HT-29 (cell line): ENCODE measurements at places on chromosomes 4 and X. TPM values are rescaled to one million over a fixed set of nuclear protein-coding genes. Genes with fewer than 3 reads are reported as not detected.

DNA sequence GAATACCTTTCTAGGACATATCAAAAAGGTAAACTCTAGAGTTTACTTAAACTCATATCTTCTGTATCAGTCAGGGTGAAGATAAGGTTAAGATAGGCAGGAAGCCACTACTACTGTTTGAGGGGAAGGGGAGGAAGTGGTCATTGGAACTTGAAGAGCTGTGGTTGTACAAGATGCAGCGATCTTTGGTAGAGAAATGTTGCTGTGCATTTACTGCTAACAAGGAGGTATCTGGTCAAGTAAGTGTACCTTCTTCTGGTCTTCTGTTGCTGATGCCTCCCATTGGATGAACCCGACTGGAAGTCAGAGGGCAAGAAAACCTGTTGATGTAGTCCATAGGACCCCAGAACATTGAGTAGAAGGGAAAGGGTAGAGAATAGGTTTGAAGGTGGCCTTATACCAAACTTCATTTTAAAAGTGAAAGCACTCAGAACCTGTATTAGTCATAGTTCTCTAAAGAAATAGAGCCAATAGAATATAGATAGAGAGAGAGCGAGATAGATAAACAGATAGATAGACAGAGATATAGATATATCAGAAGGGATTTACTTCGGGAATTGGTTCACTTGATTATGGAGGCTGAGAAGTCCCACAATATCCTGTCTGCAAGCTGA, 47.9 kb upstream of the TSPAN5 start:
- DNase-seq = no peak

GRCh38 chr4:38058151-38058550, 98.0 kb downstream of the PTTG2 start:
- DNase-seq = no peak

GRCh38 chr4:95361696-95361965, 187.1 kb downstream of the UNC5C start:
- no peak for DNase-seq

The WAS gene
- total RNA-seq = 0.15 and 0.50 TPM in 2 replicates

- no peak for DNase-seq
Measured at GRCh38 chr4:6252051-6252450, 17.6 kb upstream of the WFS1 start.

DNA sequence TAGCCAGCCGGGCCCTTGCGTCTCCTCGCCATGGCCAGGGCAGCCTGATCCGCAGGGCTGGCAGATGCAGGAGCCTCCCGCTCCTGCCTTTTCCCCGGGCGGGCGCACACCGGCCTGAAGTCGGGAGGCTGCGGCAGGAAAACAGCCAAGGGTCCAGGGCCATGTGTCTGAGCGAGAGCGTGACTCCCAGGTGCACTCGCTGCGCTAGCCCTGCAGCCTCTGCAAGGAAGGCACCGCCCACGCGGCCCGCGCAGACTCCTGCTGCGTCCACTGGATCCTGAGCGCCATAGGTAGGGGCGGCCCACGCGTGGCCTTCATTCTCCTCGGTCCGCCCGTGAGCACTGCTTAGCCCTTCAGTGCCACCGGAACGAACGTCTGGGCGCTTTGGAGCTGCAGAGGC, 379.9 kb downstream of the TRAM1L1 start:
- no peak for DNase-seq

The LINC00632 gene
- total RNA-seq = not detected in 2 replicates

The SYN1 gene
- not detected in 2 replicates for total RNA-seq

The ZNF81 gene
- 5.5 and 7.4 TPM in 2 replicates for total RNA-seq

The ADH6 gene
- total RNA-seq = 0.13 and 0.47 TPM in 2 replicates

- DNase-seq = no peak
Measured at GRCh38 chr4:53619431-53619830, 28.1 kb upstream of the LNX1 start.

The NLRP2B gene
- total RNA-seq = not detected in 2 replicates

The UGT2B15 gene
- 0.28 TPM in 1 of 2 replicates, not detected in the other for total RNA-seq

DNA sequence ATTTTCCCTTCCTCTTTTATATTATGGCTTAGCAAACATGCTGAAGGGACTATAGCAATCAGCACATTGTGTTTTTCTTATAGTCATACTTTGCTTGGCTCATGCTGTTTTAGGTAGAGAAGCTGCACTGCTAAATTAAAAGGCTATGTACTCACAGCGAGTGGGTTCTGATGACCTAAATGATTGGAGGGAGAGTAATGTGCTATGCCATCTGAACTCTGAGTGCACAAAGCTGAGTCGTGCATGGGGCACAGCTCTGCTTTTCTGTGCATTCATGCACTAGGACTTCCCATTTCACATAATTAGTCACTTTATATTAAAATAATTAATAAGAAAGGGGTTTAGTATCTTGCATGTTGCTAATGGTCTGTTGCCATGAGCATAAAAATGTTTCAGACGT, 132.7 kb upstream of the ADGRL3 start:
- DNase-seq = no peak

DNA sequence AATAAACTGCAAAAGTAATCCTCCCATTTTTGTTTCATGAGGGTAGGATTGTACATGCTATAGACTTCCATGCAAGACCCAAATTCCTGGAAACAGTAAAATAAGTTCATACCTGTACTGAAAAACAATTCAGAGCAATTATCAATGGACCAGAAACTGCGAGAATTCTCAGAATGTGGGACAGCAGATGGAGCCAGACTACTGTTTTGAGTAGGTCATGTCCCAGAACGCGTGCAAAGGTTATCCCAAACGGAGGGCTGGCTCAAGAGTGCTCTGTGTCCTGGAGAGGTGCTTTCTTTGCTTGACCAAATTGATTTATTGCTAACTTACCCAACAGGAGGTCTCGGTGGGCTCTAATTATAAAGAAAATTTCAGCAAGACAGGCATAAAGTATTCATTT, 1.7 kb upstream of the MAGEH1 start:
- DNase-seq = peak; percentile 26

The XKRX gene
- total RNA-seq = 2.7 and 4.6 TPM in 2 replicates

- DNase-seq = no peak
Measured at GRCh38 chr4:24674279-24674678, 89.9 kb upstream of the DHX15 start.

DNA sequence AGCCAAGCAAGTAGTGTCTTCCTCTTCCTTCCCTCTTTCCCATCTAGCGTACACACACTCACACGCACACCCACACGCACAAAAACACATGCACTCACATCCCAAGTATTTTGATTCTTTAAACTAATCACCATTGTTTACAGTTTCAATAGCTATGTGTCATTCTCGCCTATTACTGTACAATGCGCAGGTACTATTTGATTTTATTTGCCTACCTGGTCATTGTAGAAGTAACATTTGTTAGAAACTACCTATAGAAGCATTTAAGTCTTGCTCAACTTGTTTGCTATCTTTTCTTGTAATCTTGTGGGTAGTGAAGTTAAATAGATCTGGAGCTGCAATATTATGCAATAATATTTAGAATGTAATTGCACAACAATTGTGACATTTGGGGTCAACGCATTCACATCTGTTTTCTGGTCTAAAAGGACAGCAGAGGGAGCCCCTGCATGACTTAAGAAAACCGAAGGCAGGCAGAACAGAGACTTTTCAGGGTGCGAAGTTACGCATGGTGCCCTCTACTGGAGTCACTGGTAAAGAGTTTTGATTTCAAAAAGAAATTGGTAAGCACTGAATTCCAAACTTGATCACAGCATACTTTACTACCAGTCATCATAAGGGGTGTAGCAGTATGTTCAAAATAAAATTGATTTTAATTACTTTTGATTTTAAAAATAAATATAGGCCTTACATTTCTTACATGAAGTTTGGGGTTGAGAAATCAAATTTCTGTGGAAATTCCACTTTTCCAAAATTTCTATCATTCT, 503.3 kb upstream of the FAM241A start:
- peak; percentile 87 for DNase-seq

- no peak for DNase-seq
Measured at GRCh38 chrX:148588649-148589310, 88.4 kb downstream of the AFF2 start.

DNA sequence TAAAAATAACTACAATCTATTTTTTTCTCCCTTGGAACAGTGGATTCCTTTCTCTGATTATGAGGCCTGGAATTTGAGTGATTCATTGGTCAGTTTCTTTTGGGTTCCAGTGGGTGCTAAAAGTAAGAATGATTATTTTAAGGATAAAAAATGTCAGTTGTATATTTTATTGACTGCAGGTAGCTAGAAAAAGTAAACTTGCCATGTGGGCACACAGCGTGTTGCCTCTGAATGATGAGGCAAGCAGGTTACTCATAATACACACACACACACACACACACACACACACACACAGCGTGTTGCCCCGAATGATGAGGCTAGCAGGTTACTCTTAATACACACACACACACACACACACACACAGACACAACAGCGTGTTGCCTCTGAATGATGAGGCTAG, 13.8 kb downstream of the GALNT7 start:
- DNase-seq = no peak

GRCh38 chr4:36133658-36134057, 110.7 kb downstream of the ARAP2 start:
- DNase-seq = no peak

- no peak for DNase-seq
Measured at GRCh38 chrX:68992821-68993397, 164.1 kb downstream of the EFNB1 start.

The PTPN13 gene
- 6.1 and 8.9 TPM in 2 replicates for total RNA-seq

DNA sequence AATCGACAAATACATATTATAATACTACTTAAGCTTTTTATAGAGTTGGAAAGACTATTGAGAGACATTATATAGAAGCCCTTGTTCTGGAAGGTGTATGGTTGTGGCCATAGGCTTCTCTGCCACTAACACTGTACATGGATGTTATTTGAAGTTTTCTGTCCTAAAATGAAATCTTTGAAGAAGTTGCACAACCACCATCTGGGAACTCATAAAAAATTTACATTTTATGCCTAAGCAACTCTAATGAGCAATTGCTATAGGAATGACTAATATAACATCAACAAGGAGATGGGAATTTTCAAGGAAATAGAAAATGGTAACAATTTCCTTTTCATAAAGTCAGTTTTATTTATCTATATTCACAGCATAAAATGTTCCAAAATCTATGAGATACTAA, 7.4 kb downstream of the HTN1 start:
- DNase-seq = no peak

DNA sequence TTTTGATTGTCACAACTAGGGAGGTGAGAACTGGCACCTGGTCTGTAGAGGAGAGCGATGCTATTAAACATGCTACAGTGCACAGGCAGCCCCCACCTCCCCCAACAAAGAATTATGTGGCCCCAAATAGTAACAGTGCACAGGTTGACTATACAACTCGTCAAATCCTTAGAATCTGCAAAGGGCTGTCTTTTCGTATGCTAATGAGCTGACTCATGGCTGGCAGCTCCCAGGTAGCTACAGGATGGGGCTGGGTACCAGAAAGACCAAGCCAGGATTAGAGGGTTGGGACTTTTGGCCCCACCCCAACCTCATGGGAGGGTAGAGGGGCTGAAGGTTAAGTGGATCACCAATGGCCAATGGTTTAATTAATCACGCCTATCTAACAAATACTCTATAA, 104.7 kb upstream of the SORBS2 start:
- no peak for DNase-seq

The GASK1B gene
- 16.1 TPM in 2 replicates for total RNA-seq

The SPATA4 gene
- total RNA-seq = not detected in 2 replicates

GRCh38 chrX:74249963-74250362, 54.0 kb upstream of the ZCCHC13 start:
- no peak for DNase-seq

GRCh38 chr4:6620891-6621555, 19.5 kb upstream of the MRFAP1 start:
- DNase-seq = no peak

The LPAR4 gene
- total RNA-seq = not detected in 2 replicates

The DUSP9 gene
- not detected in 2 replicates for total RNA-seq

- DNase-seq = no peak
Measured at GRCh38 chrX:74523224-74523623, 91.2 kb downstream of the RLIM start.

The SHROOM4 gene
- 3.8 and 4.5 TPM in 2 replicates for total RNA-seq

DNA sequence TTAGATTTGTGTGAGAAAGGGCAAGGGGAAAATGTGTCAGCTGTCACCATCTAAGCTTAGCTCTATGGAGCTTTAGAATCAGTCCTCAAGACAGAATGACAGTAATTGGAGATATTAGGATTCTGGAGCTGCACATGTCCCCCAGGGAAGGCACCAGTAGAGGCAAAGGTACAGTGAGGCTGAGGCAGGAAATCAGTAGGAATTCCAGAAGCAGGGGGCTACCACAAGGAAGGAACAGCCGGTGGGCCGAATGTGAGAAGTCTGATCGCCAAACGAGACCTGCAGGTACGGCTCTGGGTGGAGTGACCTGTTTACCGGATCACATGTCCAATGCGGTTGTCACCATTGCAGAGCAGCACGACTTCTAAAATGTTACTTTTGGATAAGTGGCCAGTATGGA, 52.6 kb downstream of the RNF150 start:
- DNase-seq = no peak

GRCh38 chrX:11097933-11098332, 13.2 kb upstream of the HCCS start:
- no peak for DNase-seq

- DNase-seq = no peak
Measured at GRCh38 chr4:40734497-40734896, 15.3 kb upstream of the NSUN7 start.

The NOX1 gene
- total RNA-seq = 14.6 and 17.7 TPM in 2 replicates

DNA sequence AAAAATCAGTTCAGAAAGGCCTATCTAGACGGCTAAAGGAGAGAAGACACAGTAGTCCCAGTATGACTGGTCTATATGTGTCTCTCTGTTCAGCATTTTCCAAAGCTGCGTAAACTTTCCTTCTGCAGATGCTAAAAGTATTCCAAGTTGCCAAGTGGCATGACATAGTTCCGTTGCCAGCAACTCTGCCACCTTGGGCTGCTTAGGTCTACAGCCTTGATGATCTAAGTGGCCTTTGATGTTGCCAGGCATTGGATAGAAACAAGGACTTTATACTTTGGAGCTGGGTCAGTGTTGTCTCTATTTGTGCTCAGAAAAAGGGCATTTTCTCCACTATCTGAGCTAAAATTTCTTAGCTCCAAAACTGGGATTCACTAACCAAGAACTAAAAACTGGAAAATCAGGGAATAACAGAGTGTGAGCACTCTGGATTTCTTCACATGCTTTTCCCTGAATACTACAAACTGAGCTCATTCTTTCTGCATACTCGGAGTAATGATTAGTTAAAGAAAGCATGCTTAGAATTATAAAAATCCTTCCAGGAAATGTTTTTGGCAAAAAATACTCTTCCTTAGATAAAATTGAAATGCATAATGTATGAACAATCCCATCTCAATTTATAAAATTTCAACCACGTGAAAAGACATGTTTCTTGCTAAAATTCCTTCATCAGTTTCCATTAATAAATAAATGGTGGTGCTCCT, 191.4 kb downstream of the ADAMTS3 start:
- no peak for DNase-seq

The NDST4 gene
- total RNA-seq = not detected in 2 replicates

- DNase-seq = no peak
Measured at GRCh38 chrX:13074297-13075262, 30.2 kb upstream of the FAM9C start.

GRCh38 chr4:123361195-123361861, 35.3 kb upstream of the SPRY1 start:
- DNase-seq = peak; percentile 32

GRCh38 chr4:114263233-114263632, 283.8 kb upstream of the ARSJ start:
- peak; percentile 9 for DNase-seq

The FAM9C gene
- not detected in 2 replicates for total RNA-seq

The LDB2 gene
- not detected in 2 replicates for total RNA-seq
